ENCODE measurements at places on chromosomes 3 and 15.

GRCh38 chr3:67437090-67437489 is 217.3 kb downstream of the SUCLG2 start:
- no peaks in the 10 kb centered on the region for H3K4me1 ChIP-seq
- no peak overlapping the region for H3K27ac ChIP-seq
- no peaks in the 10 kb centered on the region for H3K36me3 ChIP-seq
- no peak for DNase-seq

- no peak overlapping the region for H3K4me3 ChIP-seq
- H3K4me1 ChIP-seq, result no peaks in the 10 kb centered on the region
- H3K27me3 ChIP-seq, result no peaks in the 10 kb centered on the region
Measured at GRCh38 chr3:108602249-108602934, 12.9 kb downstream of the DZIP3 start.

DNA sequence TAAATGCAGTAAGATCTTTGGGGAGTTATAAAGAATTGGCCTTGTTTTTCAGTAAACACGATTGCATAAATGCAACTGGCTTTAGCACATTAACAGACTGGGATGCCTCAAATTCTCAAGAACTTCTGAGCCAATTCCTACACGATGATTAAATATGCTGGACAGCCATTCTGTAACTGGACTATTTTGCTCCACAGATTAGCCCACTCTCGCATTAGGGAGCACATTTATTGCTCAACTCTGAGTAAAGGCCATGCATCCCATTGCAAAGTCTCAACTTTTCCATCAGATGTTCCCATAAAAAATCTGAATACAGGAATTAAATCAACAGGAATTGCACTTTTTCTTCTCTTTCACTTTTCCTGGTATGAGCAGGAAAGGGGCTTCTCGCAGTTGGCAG is 66.7 kb upstream of the PRICKLE2 start:
- no peaks in the 10 kb centered on the region for H3K27me3 ChIP-seq
- no peak overlapping the region for H3K4me3 ChIP-seq
- H3K27ac ChIP-seq, result no peak overlapping the region
- H3K36me3 ChIP-seq, result no peaks in the 10 kb centered on the region
- no peak for DNase-seq
- H3K4me1 ChIP-seq, result peaks cover 5% of the 10 kb centered on the region

GRCh38 chr3:59107856-59108815 is 58.3 kb upstream of the CFAP20DC start:
- H3K36me3 ChIP-seq, result no peaks in the 10 kb centered on the region
- no peak overlapping the region for H3K4me3 ChIP-seq
- H3K27me3 ChIP-seq, result no peaks in the 10 kb centered on the region

All from upper lobe of right lung (tissue), 1 donor.